ENCODE measurements at places on chromosomes 16 and 17.

DNA sequence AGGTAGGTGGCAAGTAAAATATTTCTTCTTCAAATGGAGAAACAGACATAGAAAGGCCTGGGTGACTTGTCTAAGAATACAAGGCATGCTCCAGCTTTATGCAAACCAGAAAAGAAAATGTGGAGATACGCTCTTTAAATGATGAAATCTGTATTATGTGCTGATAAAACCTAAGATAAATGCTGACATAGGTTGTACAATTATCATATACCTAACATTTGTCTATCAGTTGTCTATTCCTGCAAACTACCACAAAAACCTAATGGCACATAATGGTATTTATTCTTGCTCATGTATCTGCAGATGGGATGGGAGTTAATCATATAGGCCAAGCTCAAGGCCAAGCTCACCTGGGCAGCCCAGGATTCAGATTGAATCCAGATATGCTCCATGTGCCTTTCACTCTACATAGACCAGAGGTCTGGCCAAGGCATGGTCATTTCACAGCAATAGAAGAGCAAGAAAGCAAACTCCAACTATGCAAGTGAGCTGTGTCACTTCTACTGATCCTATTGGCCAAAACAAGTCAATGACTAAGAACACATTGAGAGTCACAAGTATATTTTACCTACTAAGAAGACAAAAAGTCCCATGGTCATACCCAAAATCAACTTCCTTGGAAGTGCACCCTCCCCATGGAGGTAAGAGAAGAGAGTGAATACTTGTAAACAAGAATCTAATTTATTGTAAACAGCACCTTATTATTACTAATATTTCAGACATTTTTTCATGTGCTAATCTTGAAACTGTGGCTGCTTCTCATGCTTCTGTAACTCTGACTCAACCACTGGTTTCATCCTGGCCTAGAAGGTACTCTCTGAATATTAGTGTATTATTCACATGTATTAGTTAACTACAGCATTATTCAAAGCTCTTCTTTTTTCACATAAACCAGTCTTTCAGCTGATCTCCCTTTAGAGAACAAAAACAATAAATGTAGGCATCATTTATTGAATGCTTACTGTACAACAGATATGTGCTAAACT, 270.7 kb upstream of the SOX9 start:
- DNase-seq, result no peak

GRCh38 chr17:28194382-28194781, 124.6 kb upstream of the TMEM97 start:
- DNase-seq, result no peak

- no peak for DNase-seq
Observed at GRCh38 chr16:86537486-86537885, 17.5 kb downstream of the MTHFSD start.

DNA sequence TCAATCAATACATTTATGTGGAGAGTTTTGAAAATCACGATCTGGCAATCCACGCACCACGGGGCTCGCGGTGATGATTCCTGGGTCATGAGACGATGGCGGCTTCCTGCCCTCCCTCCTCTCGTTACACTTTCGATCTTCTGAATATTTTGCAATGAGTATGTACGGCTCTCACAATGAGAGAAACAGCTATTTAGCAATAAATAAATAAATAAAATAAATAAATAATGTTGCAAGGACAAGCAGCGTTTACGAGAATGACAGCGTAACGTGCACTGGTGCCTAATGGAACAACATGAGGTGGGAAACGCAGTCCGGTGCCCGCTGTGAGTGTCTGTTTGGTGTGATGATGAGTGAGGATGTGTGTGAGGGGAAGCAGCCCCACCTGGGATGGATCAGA, 46.7 kb upstream of the JPH3 start:
- DNase-seq, result no peak

DNA sequence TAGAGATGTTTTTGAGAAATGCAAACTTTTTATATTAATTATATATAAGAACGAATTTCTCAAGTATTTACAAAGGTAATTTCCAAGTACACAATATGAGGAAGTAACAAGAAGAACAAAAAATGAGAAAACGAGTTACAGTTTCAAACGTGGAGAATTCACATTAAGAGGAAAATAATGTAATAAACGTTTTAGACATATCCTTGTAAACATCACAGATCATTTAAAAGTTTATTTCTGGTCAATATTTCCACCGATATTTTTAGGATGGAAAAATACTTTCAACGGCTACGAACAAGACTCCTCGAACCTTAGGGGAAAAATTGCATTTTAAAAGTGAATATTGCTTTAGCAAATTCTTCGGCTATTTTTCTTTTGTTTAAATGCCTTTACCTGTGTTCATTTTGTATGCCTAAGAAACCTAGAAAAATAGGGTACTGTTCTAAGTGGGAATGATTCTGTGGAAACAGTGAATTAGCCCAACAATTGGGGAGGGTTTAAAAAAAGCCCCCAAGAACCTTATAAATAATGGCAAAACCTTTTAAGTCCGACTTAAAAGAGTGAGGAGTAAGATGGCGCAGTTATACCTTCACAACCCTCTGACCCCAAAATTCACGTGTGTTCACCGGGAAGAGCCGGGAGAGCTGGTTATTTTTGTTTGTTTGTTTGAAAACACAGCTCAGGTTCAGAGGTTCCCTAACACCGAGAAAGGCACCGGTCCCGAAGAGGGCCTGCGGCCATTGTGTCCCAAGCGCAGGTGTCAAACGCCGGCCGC, 3.3 kb downstream of the HNF1B start:
- no peak for DNase-seq

- DNase-seq, result no peak
Observed at GRCh38 chr16:11857161-11857560, 5.8 kb upstream of the RSL1D1 start.

DNA sequence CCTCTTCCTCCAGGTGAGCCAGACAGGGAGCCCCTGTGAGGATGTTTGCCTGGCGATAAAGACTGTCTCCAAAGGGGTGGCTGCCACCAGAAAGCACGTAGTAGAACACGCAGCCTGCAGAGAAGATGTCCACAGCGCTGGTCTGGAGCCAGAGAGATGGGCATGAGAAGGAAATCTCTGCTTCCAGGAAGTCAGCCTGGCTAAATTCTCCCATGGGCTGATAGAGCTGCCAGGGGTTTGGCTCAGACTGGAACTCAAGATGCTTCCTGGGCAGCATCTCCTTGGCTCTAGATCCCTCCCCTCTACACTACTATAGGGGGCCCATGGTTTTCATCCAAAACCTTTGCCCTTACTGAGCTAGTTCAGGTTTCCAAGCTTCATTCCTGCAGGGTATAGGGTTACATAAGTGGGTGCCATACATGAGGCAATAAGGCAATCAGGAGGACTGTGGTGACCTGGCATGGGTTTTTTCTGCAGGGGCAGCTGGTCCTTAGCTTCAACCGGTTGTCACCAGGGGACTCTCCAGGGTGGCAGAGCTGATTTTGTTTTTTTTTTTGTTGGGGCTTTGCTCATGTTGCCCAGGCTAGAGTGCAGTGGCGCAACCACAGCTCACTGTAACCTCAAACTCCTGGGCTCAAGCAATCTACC, 13.6 kb downstream of the PLK1 start:
- no peak for DNase-seq

- DNase-seq, result no peak
Observed at GRCh38 chr16:81650982-81651562, 128.0 kb upstream of the PLCG2 start.

GRCh38 chr17:7859028-7859427, 1.2 kb downstream of the CYB5D1 start:
- no peak for DNase-seq

GRCh38 chr17:55219459-55219858, 45.3 kb upstream of the HLF start:
- DNase-seq, result no peak

DNA sequence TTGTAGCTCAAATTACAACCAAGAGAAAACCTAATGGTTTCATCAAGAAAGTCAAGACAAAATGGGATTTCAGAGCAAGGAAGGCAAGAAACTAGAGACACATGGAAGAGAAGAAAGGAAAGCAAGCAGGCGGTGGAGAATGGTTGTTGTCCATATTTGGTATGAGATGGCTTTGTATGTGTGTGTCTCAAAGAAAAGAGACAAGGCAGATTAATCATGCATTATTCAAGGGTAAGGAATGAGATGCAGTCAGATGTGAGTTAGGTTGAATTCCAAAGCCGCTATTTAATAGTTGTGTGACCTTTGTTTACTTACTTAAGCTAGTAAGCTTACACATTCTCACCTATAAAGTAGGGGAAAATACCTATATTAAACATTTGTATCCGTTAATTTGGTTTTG, 1029.6 kb downstream of the CDH11 start:
- DNase-seq, result no peak

DNA sequence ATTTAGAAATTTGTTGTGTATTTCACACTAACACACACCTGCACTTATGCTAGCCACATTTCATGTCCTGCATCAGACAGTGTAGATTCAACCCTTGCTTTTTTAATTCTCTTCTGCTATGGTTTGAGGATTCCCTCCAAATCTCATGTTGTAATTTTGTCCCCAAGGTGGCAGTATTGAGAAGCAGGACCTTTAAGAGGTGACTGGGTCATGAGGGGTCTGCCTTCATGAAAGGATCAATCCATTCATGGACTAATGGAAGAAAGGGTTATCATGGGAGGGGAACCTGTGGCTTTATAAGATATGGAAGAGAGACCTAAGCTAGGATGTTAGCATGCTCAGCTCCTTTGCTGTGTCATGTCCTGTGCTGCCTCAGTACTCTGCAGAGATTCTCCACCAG, 1032.2 kb downstream of the CDH11 start:
- no peak for DNase-seq

- no peak for DNase-seq
Observed at GRCh38 chr17:42674755-42675347, 1.9 kb downstream of the PLEKHH3 start.

GRCh38 chr17:2024572-2025219, 438 bp downstream of the RTN4RL1 start:
- no peak for DNase-seq

DNA sequence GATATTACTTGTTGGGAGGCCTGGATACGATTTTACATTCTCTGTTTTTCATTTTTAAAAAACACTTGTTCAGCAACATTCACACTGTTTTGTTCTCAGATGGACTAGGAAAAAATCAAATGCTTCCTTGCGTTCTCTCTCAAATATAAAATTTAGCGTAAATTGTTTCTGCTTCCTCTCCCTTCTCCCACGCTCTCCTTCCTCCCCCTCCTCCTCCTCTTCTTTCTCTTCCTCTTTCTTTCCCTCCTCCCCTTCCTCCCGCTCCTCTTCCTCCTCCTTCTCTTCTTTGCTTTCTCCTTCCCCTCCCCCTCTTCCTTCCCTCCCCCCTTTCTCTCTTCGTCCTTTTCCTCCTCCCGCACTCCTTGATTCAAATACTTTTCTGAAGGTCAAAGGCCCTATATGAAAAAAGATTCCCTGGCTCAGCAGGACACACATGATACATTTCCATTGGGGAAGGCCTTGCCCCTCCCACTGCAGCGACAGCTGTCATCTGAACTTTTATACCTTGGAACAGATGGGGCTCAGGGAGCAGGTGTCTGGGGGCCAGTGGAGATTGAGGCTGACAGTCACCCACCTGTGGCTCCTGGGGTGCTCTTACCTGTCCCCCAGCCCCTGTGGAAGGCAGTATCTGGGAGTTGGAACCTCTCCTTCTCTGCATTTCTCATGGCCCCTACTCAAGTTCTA, 99.4 kb upstream of the SDK2 start:
- DNase-seq, result no peak

GRCh38 chr17:80742091-80742490, 197.5 kb downstream of the RPTOR start:
- DNase-seq, result no peak

GRCh38 chr16:12255473-12255872, 278.9 kb downstream of the SNX29 start:
- no peak for DNase-seq

DNA sequence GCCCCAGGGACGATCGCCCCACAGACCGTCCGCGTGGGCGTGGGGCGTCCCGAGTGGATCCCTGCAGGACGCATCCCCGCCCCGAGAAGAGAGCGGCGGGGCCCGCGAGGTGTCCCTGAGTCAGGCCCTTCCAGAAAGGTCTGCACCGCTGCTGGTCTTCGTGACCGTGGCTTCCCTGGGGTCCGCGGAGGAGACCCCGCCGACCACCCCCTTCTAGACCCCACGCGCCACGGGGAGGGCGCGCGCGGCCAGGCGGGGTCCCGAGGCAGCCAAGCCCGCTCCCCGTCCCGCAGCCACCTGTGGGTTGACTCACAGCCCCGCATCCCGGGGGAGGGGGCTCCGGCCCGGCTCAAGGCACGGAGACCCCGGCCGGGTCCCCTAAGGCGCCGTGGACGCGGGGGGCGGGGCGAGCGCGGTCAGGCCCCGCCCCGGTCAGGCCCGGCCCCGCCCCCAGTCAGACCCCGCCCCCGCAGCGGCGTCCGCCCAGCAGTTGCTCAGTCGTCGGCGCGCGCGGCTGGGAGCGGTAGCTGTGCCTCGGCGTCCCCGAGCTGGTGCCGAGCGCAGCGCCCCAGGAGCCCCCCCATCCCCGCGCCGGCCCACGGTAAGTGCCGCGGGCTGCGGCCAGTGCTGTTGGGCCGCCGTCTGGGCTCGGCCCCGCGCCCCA, at the start of gene BAIAP3:
Gene BAIAP3, plus strand, starts transcription at position 497 of the 664 bp plus-strand sequence. CDS start 4,905 bp downstream, outside the sequence.
- no peak for DNase-seq

DNA sequence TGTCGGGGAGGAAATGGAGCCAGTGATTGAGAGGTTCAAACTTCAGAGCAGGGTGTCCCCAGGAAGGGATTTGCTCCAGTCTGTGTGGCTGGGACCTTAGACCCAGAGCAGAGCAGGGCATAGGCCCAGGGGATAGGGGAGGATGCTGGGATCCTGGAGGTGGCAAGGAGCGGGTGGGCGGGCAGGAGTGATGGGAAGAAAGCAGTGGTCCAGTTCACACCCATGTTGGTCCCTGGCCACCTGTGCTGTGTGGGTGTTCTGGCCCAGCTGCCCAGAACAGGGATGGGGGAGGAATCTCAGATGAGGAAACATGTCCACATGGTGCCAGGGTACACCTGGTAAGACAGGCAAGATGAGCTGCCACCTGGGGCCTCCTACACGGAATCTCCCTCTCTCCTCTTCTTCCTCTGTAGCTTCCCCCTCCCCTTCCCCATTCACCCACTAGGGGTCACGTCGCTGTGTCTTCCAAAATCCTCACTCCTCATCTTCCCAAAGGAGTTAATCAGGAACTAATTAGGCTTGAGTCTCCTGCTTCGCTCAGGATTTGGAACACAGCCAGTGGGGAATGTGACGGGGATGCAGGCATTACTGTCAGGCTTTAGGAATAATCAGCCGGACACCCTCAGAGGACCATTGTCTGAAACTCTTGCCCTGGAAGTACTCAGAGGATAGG, 2.3 kb downstream of the BEAN1 start:
- no peak for DNase-seq

GRCh38 chr17:74478420-74479100, 12.1 kb downstream of the CD300A start:
- DNase-seq, result peak; percentile 9

GRCh38 chr17:39676198-39676819, 8.1 kb downstream of the PNMT start:
- no peak for DNase-seq

- DNase-seq, result no peak
Observed at GRCh38 chr16:81586417-81586816, 141.8 kb downstream of the CMIP start.
